ENCODE measurements at places on chromosomes 5 and 9.

GRCh38 chr9:108511307-108511706, 344.5 kb downstream of the ACTL7B start:
- no peak for DNase-seq

GRCh38 chr5:31844622-31845345, 205.9 kb downstream of the PDZD2 start:
- DNase-seq = no peak

DNA sequence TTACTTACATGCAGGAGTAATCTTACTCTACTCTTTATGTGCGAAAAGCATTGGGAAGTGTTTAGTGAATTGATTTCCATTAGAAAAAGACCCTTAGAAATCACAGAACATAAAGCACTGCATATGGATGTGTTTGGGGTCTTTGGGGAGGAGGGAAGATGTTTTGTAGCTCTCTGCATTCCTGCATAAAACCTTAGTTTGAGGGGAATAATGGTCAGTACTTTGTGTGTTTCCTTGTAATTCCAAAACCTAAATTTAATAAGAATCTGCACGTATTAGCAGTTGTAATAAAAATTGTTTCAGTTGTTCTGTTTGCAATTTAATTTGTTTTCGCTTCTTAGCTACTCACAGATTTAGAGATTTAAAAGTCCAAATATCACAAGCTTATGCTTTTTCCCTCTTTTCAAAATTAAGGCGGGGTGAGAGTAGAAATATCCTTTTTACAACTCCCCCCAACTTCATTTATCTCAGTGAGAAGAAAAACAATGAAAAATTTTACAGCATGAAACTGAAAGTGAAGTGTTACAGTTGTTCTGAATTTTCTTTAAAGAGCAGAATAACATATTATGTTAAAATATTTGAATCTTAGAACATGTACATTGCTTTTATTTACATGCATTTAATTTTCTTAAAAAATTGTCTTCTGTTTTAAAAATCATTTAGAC, 143.8 kb downstream of the SMARCA2 start:
- no peak for DNase-seq

- no peak for DNase-seq
Measured at GRCh38 chr9:93097511-93098201, 1.6 kb downstream of the CARD19 start.

DNA sequence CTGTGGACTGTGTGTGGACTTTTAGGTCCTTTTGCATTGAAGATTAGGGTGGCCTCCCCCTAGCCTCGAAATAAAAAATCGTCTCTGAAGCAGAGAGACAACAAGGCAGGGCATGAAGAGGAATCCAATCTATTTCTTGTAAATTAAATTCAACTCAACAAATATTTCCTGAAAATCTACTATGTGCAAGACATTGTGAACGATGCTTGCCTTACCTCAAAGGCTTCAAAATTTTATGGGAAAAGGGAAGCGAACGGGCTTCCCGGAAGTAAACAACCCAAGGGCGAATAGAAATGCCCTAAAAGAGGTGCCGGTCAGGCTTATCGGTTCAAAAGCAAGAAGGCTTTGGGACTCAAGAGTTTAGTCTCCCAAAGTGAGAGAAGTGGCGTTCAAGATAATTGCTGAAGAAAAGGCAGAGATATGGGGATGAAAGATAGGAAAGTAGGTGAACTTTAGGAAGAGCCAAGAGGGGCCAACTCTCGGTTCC, 525 bp downstream of the KIF24 start:
- DNase-seq = peak; percentile 38

GRCh38 chr9:11933926-11934325, 759.3 kb upstream of the TYRP1 start:
- no peak for DNase-seq

DNA sequence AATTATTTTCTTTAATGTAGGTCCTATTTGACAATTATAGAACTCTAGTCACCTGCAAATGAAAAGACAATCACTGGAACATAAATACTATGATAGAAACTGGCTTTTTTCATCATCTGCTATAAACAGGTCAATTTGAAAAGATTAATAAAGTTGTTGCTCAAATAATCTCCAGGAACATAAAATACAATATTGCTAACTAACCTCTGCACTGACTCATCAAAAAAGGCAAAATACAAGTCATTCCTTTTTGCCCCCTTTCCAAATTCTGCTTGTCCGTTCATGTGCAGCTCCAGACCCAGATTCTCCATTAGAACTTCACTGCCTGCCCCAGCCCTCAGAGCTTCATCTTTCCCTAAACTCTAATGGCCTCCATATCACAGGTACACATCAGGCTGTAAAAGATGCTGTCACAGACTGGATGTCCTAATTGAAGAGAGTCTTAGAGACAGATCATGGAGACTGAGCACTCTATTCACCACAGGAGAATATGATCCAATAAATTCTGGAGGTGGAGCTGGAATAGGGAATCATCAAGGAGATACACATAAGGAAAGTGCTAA, 1.6 kb downstream of the DCTN4 start:
- DNase-seq = no peak

- no peak for DNase-seq
Measured at GRCh38 chr9:32172256-32172655, 212.2 kb upstream of the ACO1 start.

- no peak for DNase-seq
Measured at GRCh38 chr5:13516195-13516594, 428.3 kb downstream of the DNAH5 start.

DNA sequence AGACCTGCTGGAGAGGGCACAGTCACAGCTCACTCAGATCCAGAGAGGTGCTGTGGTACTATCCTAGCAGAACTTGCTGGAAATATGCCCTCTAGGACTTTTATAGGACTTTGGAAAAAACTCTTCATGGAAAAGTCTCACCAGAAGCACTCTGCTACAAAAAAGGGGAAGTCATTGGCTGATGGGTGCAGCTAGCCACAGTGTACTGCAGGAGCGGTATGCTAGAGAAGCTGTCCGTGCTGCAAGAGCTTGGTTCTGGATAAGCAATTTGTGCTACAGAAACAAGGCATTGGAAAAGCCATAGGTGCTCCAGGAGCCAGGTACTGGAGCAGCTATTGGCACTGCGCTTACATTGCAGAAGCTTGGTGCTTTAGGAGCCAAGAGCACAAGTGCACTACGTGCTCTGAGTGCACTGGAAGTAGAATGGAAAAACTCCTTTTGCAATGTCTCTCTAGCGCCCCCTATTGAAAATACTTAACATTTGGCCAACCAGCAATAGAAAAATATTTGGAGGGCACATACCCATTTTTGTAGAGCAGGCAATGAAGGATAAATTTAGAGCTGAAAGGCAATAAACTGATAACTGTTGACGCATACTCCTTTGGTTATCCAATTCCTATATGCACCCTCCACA, 83.4 kb downstream of the MEGF10 start:
- DNase-seq = no peak

- no peak for DNase-seq
Measured at GRCh38 chr5:122719991-122720746, 54.7 kb upstream of the SNX2 start.

DNA sequence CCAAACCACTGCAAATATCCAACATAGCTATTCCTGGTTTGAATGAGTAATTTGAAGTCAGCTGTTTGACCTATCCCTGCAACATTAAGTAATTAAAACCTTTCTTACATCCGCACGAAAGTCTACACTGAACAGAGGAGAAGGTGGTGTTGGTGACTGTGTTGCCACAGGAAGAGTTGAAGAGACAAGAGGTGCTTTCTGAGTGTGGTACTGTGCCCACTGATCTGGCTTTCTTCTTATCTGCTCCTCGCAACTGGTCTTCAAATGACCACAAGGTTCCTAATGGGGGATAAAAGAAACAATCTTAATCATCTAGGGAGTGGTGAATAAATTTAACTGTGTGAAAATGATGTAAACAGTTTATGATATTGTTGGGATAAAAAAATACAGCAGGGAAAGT, 29.4 kb upstream of the PDCL start:
- DNase-seq = no peak

DNA sequence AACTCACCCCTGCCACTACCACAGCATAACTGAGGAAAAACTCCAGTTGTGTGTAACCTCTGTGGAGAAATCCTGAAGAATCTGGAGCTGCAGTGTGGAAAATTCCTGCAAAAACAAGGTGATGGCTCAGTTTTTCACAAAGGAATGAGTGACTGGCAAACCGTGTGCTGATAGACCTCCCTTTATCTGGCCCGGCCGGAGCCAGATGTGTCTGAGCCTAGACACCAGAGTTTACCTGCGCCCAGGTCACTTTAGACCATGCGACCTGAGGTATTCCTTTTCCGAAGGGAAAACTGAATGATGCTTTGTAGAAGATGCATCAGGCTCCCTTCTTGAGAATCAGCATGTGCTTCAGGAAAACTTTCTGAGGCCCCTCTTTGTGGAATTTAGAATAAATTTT, 16.2 kb downstream of the SLC25A48 start:
- DNase-seq = no peak

- no peak for DNase-seq
Measured at GRCh38 chr5:174732036-174733020, 7.9 kb downstream of the MSX2 start.

- DNase-seq = no peak
Measured at GRCh38 chr9:92179286-92180001, 64.2 kb upstream of the SPTLC1 start.

- peak; percentile 20 for DNase-seq
Measured at GRCh38 chr5:77180167-77181081, 30.1 kb upstream of the PDE8B start.

- no peak for DNase-seq
Measured at GRCh38 chr9:93597871-93598646, 21.7 kb downstream of the PHF2 start.

GRCh38 chr5:16805486-16805885, 130.6 kb downstream of the MYO10 start:
- DNase-seq = no peak

DNA sequence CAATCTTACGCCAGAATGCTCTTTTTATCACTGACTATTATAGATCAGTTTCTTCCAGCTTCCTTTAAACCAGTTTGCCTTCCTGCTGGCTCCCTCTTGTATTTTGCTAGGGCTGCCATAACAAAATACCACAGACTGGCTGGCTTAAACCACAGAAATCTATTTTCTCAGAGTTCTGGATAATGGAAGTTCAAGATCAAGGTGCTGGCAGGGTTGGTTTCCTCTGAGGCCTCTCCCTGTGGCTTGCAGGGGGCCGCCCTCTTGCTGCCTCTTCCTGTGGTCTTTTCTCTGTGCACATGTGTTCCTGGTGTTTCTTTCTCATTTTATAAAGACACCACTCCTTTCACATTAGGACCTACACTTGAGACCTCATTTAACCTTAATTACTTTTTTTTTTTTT, 6.8 kb upstream of the FXN start:
- no peak for DNase-seq

DNA sequence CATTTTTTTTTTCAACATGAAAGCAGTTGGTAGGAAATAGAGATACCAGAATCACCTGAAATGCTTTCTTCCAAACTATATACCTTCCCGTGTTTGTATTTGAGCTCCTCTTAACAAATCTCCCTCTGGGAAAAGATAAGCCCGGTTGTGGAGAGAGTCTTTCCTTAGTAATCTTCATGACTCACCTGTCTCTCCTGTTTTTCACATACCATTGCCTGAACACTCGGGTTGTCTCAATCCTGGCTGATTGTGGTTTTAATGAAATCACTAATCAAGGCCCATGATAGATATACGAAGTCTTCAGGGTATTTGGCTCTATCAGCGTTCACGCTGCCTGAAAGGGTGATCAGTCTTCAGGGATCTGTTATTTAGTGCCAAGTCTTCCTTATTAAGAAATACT, 136.7 kb downstream of the MAN2A1 start:
- no peak for DNase-seq

GRCh38 chr5:9089893-9090292, 456.0 kb downstream of the SEMA5A start:
- no peak for DNase-seq

- peak; percentile 55 for DNase-seq
Measured at GRCh38 chr5:177402271-177403043, 2.0 kb upstream of the PFN3 start.

DNA sequence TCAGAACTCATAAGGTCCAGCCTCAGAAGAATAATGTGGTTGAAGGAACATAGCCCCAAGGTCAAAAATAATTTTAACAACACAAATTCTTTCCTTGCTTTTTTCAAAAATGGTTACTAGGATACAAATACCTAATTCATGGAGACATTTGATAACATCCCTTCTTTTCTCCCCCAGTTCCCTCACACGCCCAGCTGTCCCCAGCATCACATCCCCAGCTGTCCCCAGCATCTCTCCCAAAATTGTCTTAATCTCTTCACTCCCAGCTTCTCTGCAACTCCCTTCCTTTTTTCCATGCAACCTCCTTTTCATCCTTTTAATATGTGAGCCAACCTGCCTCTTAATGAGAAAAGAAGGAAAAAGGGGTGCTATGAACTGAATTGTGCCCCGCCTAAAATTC, 77.8 kb downstream of the FSTL4 start:
- no peak for DNase-seq

DNA sequence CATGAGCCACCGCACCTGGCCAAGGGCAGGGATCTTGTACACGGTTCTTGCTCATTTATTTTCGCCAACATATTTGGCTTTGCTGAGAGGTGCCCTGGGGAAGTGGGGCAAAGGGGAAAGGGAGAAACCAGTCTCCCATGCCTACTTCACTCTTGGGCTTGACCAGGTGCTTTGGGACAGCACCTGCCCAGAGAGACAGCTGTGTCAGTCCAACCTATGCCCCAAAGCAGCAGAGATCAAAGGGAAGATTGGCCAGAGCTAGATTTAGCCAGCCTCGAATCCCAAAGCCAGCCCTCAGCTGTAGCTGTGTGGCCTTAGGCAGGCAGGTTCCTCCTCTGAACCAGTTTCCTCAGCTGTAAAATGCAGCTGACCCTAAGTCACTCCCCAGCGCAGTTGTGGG, 2.3 kb upstream of the PTGES start:
- DNase-seq = no peak

- no peak for DNase-seq
Measured at GRCh38 chr5:91126448-91126847, 256.7 kb downstream of the ARRDC3 start.

DNA sequence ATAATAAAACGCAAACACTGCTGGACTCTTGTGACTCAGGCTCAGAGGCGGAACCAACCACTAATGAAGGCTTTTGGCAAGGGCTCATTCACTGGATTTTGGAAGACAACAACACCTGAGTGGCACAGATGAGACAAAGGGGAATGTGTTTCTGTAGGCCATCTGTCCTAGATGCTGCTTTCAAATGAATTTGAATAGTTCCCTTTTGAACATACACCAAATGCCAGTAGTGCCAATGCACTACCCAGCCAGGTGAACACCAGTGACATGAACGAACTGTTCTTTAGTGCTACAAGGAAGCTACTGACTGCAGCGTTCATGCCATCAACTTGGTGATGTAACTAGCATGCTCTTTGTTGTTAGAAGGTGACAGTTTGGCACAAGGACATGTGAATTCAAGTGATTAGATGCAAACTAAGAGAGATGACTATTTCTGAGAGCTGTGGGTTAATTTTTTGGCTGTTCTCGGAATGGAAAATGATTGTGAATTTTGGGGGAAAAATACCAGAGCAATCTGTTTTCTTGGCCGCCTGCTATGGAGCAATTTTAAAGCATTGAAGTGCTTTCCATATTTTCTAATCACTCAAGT, 173.7 kb downstream of the SLC24A2 start:
- no peak for DNase-seq

DNA sequence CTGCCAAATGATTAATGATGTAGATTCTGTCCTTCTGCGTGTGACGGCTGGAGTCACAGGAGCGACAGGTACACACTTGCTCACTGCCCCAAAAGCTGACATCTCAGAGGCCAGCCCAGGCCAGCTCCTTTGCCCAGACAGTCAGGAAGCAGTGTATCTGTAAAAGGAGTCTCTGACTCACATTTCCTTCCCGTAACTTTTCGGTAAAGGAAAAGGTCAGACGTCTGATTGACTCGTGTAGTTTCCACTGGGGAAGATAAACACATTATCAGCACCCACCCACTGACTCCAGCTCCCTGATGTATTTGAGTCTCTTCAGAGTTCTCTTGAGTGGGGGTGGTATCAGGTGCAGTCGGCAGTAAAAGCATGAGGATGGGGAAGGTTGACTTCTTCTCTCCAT, 64.4 kb upstream of the WWC1 start:
- DNase-seq = no peak

Measured in NCI-H510A treated with DMSO at 0.1 percent for 48 hours (cell line).